Spinal cord (tissue), 10 donors: ENCODE measurements at places on chromosomes 6 and 20.

DNA sequence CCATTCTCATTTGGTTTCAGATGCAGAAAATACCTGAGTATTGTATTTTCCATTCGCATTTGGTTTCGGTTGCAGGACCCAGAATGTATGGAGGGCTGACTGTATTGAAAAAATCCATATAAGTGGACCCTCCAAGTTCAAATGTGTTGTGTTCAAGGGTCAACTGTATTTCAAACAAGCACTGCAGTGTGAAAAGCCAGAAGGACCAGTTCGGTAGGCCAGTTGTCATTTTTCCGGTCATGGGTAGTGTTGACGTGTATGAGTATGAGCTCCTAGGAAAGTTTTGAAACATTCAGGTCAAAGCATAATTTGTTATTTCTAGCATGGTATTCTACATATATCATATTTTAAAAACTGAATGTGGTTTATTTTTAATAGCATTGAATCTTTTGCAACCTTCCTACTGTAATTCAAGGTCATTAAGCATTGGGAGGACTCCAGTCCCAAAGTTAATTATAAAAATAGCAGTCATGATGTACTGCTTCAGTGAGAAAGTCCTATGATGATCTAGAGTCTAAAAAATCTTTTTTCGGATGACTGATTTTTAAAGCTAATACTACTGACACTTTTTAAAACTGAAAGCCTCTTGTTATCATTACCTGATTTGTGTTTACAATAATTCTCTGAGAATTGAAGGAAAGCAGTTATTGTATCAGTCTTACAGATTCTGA lies 18.9 kb downstream of the NHSL1 start:
- DNase-seq = no peak

DNA sequence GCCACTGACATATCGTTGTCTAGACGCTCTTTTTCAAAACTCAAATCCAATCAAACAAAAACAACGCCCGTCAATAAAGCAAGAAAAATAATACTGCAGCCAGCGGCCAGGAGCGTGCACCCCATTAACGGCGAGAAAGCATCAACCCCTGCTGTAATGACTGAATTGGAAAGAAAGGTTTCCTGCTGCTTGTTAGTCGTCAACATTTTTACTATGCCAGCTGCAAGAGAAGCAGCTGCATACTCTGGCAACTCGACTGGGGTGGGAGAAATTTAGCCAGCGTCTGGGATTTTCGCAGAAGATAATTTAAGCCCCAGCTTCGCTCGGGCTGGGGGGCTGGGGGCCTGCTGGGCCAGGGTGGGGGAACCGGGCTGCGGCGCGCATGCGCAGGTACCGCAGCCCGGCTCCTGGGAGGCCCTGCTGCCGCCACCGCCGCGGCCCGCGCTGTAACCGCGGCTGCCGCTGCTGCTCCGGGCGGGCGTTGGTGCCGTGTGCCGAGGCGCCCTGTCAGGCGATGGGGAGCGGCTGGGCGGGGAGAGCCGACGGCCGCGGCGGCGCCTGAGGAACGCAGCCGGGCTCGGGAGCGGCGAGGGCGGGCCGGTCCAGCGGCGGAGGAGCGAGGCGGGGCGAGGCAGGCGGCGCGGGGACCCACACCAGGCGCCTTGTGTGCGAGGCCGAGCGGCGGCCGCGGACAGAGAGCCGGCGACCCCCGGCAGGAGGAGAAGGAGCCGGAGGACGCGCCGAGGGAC lies 732 bp upstream of the STXBP5 start:
- peak; percentile 65 for DNase-seq

DNA sequence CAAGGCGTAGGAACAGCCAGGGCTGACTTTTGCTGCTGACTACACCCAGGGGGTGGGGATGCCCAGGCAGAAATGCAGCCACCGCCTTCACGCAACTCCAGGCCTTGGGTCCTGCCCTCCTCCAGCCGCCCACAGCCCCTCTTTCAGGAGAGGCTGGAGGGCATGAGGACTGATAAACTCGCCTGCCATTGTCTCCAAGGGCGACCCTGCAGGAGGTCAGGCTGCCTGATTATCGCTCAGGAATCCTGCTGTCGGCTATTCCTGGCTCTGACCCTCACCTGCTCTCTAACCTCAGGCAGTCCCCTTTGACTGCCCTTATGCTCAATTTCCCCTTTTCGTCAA lies 62.0 kb upstream of the HDDC2 start:
- DNase-seq = no peak

- peak; percentile 77 for DNase-seq
Observed at GRCh38 chr6:33768644-33769120, 20.2 kb downstream of the LEMD2 start.

DNA sequence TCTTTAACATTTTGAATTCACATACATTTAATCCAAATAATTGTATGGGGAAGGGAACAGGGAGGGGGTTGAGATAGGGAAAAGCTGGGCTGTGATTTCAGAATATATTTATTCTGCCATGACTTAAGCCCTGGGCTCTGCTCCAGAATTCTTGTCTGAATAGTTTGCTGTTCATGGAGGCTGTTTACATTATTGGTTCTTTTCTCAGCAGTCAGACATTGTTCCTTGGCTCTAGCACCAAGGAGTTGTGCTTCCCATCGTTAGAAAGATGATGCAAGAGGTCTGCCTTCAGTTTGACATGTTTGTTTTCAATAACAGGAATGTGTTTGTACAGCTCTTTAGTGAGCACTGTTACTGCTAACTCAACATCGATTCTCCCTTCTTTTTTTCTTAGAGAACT lies 198.8 kb upstream of the CDYL start:
- DNase-seq = no peak

DNA sequence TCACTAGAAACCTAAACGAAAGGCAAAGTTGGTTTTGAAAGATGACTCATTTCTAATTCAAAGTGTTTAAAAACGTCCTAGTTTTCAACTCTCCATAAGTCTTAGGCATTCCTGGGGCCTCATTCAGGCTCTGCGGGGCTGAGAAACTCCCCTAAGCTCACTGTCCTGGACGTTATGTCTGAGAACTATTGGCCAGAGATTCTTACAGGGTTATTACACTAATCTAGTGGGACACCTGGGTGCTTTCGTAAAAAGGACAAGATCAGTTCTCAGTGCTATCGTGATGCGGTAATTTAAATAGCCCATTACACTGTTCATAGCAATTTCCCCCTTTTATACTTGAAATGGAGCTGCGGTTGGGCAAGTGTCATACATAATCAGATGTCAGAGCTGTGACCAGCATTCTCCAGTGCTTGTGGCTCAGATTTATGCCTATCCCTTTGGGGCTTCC lies 280.9 kb downstream of the QKI start:
- peak; percentile 28 for DNase-seq

DNA sequence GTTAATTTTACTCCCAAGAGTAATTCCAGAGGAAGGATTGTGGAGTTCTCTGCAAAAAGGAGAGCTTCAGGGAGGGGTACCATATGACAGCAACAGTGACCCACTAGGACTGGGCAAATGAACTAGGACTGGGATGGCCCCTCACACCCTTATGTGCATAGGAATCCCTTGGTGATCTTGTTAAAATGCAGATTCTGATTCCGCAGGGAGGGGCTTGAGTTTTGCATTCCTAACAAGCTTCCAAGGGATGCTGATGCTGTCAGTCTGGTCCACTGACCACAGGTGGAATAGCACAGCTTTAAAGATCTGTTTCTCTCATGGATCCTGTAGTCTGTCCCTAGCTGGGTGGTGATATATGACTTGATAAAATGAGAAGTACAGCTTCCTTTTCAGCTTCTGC lies 6.3 kb upstream of the FOXA2 start:
- DNase-seq = no peak

DNA sequence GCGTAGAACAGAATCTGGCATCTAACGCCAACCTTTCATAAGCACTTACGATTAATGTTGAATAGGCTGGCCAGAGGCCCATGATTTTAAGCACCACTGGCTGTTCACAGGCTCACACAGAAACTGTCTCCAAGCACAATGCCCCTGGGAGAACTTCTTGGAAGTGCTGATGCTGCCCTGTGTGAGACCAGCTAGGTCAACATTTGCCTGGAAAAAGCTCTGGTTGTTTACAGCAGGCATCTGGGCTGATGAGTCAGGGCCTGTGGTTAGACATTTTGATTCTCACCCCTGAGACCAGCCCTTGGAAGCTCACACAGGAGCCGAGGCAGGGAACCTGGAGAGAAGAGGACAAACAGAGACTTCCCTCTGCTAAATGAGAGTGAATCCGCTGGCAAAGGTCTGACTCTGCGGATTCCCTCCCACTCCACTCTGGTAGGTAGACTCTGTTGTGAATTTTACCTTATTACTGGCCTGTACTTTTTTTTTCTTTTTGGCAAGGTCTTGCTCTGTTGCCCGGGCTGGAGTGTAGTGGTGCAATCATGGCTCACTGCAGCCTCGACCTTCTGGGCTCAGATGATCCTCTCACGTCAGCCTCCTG lies 6.8 kb upstream of the SULF2 start:
- peak; percentile 72 for DNase-seq

GRCh38 chr6:116385459-116385802 lies 14.7 kb downstream of the DSE start:
- no peak for DNase-seq

DNA sequence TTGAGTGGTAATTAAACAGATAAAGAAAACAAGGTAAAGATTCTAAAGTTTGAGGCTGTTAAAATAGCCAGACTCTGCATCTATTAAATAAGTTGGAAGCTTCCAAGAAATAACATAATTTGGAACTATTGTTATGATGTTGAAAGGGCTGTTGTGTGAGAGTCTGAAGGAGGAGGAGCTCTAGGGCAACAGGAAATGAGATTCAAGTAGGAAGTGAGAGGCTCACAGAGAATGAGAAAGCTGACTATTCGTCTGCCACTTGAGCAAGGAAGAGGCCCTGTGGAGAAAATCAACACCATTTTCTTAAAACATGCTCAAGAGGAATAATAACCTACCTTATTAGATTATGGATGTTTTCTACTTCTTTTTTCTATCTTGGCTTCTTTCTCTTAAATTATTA lies 185.2 kb downstream of the SLC24A3 start:
- DNase-seq = no peak

DNA sequence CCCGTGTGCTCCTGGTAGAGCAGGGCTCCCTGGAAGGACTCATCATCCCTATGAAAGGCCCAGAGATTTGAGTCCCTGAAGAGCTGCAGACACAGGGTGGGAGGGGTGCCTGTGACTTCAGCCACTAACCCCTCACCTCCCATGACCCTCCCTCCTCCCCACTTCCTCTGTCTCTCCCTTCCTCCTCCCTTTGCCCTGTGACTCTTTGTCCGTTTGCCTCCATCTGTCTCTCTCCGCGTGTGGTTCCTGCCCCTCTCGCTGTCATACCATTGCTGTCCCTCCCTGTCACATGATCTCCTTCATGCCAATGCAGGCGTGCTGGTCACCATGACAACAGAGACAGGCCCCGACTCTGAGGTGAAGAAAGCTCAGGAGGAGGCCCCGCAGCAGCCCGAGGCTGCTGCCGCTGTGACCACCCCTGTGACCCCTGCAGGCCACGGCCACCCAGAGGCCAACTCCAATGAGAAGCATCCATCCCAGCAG lies 19.0 kb downstream of the EPB41L1 start:
- DNase-seq = no peak

DNA sequence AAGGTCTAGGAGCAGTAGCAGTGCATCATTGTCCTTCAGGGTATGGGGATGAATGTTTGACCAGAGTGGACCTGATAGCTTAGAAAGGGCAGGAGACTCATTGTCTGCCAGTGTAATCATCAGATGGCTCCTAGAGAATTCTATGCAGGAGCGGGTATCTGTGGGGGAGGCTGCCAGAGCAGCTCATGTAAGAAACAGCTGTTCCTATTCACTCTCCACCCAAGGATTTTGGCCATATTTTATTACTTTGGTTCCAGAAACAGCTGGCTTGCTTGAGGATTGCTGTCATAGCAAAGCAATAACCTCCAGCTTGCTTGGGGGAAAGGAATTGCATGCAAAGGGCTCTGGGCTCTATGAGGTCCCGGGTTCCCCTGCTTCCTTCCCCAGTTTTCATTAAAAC lies 44.1 kb downstream of the RALY start:
- peak; percentile 30 for DNase-seq

DNA sequence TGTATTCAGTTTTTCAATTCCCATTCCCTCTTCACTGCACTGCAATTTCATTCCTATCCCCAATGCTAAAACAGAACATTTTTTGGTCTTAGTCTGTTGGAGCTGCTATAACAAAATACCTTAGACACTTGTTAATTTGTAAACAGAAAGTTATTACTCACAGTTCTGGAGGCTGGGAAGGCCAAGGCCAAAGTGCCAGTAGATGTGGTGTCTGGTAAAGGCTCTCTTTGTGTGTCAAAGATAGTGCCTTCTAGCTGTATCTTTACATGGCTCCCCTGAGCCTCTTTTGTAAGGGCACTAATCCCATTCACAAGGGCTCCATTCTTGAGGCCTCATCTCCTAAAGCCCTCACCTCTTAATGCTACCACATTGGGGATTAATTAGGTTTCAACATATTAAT lies 40.0 kb downstream of the PHIP start:
- no peak for DNase-seq

- DNase-seq = no peak
Observed at GRCh38 chr6:11414176-11414963, 123.2 kb upstream of the TMEM170B start.

DNA sequence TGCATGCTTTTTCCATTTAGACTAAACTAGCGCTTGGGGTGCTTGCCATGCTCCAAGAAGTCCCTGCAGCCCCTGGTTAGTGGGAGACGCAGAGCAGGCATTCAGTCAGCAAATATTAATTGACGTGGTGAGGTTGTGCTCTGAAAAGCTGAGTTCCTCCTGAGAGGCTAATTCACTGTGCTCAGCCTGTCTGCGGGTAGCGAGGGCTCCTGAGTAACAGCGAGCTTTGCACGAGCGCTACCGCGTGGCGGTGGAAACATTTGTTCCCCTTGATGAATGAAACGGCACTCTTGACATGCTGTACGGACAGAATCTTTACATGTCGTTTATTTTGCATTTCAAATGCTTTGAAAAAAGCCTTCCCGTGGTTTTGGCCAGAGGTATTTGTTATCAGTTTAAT lies 170.6 kb upstream of the AGPAT4 start:
- DNase-seq = no peak

DNA sequence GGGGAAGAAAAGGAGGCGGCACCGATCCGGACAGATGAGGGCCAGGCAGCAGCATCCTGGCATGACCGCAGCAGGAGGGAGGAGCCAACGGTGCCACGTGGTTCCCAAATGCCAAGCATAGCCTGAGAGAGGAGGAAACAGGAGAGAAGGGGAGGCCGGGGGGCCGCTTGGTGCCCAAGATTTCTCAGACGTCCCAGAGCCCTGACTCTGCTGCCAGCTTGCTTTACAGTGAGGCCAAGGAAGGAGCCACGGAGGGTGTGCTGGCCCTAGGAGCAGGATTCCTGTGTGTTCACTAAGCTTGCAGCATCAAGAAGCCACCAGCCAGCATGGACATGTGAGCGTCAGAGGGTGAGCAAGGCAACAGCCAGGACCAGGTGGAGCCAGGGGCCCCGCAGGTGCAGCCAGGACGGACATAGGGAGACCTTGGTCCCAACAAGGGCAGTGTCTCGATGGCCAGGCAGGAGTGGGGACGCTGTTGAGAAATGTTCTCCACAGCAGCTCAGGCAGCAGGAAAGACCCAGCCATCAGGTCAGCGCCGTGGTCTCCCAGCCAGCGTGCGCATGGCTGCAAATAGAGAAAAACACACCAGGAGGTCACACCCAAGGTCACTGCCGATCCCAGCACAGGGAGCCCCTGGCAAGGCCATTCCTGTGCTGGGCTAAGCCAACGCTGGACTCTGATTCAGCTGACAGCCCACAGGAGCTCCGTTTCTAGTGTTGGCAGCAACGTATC lies 143.7 kb downstream of the DLL1 start:
- DNase-seq = no peak

GRCh38 chr6:34230653-34231371 lies 5.9 kb upstream of the HMGA1 start:
- no peak for DNase-seq

GRCh38 chr20:44830523-44830922 lies 20.2 kb upstream of the RIMS4 start:
- no peak for DNase-seq
